ENCODE measurements at places on chromosomes 1 and 21.

DNA sequence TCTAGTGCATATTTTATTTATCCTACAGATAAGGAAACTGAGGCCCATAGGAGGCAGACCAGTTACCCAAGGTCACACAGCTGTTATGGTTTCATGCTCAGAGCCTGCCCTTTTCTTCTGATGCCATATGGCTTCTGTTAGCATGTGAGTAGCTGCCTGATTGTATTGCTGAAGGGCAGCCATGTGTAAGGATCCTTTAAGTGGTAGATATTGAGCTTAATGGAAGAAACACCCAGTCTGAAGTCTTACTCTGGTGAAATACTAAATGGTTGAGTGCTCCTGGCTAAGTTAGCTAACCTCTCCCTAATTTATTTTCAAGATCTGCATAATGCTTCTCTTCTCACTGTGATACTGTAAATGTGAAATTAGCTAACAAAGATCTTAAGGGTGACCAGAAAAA, 30.9 kb downstream of the ADAMTS5 start:
- no peak for DNase-seq

DNA sequence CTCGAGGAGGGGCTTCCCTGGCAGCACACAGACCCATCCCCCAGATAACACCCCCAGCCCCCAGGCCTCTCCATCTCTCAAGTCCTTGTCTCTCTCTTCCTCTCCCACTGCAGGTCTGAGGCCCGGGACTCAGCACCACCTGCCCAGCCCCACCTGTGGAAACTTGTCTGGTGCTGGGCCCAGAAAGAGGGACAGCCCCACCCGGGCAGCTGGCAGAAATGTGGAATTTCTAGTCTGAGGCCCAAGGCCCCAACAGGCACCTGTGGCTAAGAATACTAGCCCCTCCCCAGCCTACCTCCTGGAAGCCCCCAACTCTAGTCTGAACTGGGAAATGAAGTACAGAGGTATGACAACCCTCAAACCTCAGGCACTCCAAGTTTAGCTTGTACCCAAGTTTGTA, 15.4 kb downstream of the TTC39A start:
- DNase-seq: no peak

GRCh38 chr1:225361176-225361575, 66.7 kb downstream of the LBR start:
- DNase-seq: no peak

DNA sequence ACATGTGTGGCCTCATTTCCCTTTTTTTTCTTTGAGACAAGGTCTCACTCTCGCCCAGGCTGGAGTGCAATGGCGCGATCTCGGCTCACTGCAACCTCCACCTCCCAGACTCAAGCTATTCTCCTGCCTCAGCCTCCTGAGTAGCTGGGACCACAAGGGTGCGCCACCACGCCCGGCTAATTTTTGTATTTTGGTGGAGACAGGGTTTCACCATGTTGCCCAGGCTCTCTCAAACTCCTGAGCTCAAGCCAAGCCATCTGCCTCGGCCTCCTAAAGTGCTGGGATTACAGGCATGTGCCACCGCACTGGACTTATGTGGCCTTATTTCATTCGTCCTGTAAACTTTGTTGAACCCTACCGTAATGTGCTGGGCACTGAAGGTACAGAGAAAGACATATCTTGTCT, 569 bp upstream of the WARS2 start:
- no peak for DNase-seq

DNA sequence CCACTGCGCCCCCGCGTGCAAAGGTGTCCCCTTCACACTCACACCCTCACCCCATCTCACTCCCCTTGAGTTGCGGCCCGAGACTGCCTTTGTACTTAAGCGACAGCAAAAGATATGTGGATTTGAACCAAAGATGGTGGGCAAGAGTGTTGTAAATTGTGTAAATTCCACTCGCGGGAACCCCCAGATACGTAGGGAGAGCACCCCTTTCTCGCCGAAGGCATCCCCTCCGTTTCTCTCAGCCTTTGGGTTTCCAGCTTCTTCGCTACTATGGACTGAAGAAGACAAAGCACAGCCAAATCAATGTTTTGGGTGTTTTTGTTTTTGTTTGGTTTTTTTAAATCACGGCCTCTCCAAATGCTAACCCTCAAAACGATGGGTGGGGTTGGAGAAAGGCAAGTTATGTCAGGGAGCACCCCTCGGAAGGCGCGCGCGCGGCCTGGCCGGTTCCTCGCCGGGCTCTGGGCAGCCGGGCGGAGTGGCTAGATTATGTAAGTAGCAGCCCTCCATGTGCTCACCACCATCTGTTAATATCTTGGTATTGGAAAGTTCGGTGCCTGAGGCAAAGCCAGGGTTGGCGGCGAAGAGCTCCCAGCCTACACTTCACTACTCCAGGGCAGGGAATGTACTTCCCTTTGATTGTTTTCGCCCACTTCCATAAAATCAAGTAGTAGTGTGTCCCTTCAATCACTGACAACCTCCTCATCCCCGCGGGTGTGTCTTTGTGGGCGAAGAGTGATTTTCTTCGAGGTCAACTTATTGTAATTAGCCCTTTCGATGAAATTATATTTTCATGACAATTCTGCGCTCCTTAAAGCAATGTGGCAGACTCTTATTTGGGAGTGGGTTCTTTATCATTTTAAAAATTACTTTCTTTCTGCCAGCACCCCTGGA, 4.0 kb upstream of the PROX1 start:
- peak; percentile 23 for DNase-seq

DNA sequence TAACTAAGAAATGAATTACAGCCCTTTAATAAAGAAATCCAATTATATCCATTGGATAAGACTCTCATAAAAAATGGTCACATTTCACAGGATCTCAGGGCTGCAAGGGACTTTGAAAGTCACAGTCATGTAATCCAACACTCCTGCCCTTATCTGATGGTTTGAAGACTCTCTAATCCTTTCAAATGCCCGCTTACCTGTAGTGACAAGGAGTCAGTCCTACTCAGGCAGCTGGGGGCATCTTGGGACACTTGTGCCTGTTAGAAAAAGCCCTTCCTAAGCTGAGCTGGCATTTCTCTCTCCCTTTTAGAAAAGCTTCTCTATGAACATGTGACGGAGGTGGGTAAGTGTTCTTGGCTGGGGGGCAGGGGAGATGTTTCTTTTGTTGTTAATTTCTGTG, 11.0 kb upstream of the ZNF691 start:
- no peak for DNase-seq

- DNase-seq: no peak
These were observed 740.5 kb upstream of the B3GALT2 start for GRCh38 chr1:193926956-193927355.

- DNase-seq: no peak
These were observed 11.3 kb downstream of the HIVEP3 start for GRCh38 chr1:41907446-41907845.

GRCh38 chr1:86470859-86471258, 2.1 kb downstream of the CLCA1 start:
- DNase-seq: peak; percentile 32

DNA sequence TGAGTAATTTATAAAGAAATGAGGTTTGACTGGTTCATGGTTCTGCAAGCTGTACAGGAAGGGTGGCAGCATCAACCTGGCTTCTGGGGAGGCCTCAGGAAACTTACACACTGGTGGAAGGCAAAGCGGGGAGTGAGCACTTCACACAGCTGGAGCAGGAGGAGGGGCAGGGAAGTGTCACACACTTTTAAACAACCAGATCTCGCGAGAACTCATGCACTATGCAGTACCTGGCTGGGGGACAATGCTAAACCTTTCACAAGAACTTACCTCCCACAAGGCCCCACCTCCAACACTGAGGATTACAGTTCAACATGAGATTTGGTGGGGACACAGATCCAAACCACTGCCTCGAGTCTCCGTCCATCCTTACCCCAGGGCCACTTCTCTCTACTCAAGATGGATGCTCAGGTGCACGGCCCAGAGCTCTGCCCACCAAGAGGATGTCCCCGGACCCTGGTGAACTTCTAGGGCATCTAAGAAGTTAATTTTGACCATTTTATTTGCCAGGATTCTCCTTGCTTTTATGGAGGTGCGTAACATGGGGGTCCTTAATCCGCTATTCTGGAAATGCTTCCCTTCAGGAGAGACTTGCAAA, 22.7 kb upstream of the ACTRT2 start:
- DNase-seq: no peak

GRCh38 chr1:43763497-43763973, 56.2 kb downstream of the ST3GAL3 start:
- DNase-seq: peak; percentile 65

GRCh38 chr1:67133177-67133576, 1.6 kb downstream of the C1orf141 start:
- no peak for DNase-seq

- no peak for DNase-seq
These were observed 646 bp upstream of the PDZK1IP1 start for GRCh38 chr1:47190509-47190855.

DNA sequence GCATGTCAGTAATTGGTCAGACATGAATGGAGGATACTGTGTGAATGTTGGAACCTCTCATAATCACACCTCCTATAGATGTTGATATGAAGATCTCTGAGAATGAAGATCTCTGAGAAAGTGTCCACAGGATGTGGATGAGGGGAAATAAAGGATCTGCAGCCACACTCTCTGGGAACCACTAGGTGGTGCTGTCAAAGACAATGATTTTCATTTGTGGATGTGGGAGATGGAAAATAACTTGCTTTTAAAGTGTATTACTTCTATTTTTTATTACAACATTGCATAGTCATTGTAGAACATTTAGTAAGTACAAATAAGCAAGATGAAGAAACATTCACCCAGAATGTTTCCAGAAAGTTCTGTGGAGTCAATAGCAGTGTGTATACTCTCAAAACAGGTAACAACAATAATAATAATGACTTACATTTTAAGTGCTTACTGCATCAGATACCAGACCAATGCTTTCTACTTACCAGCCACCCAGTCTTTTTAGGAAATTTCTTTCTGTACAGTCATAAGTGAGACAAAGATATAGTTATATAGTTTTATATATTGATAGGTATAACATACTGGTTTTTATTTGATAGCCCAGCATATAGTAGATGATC, 128.2 kb downstream of the ATG4C start:
- DNase-seq: peak; percentile 14

- no peak for DNase-seq
These were observed 58.7 kb upstream of the PPP2R5A start for GRCh38 chr1:212226467-212226866.

DNA sequence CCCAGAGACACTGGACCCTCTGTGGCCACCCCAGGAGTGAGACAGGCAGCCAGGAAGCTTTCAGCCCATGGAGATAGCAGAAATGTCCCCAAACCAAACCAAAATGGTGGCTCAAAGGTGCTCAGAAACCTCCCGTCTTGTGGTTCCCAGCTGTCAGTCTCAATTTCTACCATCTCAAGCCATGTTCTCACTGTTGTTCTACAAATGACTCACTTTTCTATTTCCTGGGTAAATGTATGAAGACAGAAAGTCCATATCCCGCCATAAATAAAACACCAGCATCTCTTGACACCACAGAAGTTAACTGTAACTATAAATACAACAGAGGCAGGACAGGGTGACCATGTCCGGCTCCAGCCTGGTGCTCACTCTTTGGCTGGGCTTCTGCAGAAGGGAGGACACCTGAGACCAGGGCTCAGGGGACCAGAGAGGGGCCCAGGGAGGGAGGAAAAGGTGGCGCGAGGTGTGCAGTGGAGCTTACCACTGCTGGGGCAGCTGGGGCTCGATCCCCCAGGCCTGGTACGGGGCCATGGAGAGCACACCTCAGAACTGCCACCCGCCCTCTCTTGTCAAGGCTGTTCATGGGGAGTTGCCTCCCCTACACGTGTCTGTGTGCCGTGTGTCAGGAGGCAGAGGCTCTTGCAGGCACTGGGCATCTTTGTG, 43.6 kb downstream of the EPHB2 start:
- DNase-seq: peak; percentile 76

- no peak for DNase-seq
These were observed 85.2 kb upstream of the ZP4 start for GRCh38 chr1:237975903-237976302.

GRCh38 chr1:111813440-111814304, 58.0 kb downstream of the DDX20 start:
- no peak for DNase-seq

GRCh38 chr1:182599339-182599738, 4.8 kb downstream of the RGS16 start:
- DNase-seq: no peak

DNA sequence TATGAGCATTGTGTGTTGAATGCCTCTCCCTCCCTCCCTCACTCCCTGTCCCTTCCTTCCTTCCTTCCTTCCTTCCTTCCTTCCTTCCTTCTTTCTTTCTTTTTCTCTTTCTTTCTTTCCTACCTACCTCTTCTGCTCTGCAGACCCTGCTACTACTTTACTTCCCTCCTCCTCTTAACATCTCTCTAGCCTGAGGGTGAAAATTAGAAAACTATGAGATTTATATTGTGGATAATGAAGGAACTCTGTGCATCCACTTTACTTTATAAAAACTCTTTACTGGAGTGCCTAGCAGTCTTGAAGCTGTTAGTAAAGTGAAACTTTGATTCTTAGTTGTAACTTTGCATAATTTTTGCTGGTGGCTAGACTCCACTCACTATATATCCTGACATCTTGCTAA, 572.2 kb downstream of the RWDD3 start:
- DNase-seq: no peak

DNA sequence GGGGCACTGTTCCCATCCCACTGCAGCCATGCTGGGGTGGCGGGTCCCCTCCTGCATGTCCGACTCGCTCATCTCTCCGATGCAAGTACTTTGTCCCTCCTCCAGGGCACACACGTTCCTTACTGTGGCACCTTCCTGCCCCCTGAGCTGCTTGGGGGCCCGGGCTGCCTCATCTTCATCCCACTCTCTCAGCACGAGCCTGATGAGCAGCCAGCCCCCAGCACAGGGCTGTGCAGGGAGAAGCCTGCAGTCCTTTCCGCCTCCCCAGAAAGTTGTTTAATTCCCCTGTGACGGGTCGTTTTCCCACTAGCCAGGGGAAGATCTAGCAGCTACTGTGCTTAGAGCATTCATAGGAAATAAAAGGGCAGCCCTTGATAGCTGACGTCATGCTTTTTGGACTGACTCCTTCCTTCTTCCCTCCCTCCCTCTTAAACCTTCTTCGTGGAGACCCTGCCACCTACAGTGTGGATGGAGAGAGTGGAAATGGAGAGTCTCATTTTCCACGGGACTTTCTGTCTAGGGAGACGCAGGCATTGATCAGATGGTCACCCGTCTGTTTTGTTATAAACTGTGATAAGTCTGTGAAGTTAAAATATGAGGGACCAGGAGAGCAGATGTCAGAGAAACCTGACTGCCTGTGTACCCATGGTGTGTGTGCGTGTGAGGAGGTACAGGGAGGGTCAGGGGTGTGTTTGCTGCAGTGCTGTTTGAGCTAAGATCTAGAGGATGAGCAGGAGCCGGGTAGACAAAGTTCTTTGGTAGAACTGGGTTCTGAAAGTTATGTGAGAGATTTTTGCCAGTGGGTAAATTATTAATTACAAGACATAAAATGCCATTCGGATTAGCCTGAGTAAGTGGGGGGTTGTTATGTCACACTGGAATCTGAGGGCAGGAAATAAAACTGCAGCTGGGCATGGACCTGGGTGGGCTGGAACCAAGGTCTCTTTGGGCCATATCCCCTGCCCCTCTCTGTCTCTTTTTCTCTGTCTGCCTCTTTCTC, 34.3 kb downstream of the GPR137B start:
- no peak for DNase-seq
